ENCODE measurements at places on chromosomes 7 and 10.

GRCh38 chr10:5404208-5405041 is at the start of gene TUBAL3:
Gene TUBAL3, minus strand, starts transcription at chr10:5404828. Its CDS starts 36 bp downstream, at chr10:5404792.
- peak; percentile 82 for DNase-seq

DNA sequence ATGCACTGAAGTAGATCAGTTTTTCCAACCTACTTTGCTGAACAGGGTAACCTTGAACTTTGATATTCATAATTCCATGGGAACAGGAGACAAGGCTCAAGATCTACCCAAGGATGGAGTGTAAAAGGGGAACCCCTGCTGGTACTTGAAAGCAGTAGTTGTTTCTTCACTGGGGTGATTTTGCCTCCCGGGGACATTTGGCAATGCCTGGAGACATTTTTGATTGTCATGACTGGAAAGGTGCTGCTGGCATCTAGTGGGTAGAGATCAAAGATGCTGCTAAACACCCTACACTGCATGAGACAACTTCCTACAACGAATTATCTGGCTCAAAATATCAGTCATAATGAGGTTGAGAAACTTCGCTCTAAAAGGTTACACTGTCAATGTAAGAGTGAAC is 214.8 kb upstream of the CTBP2 start:
- DNase-seq = no peak

DNA sequence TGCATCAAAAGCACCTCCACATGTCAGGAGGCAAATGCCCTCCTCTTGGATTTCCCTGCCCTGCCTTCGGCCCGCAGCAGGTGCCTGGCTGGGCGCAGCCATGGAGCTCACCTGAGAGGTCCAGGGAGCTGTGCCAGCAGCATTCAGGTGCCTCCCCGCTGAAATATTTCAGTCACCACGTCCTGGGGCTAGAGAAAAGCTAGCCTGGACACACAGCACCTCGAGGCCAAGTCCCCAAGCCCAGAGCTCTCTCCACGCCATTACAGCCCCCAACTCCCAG is 102.7 kb downstream of the MAD1L1 start:
- DNase-seq = no peak

- DNase-seq = peak; percentile 73
Measured at GRCh38 chr7:68176974-68177373, 1180.3 kb downstream of the TYW1 start.

GRCh38 chr7:67267914-67268313 is 271.3 kb downstream of the TYW1 start:
- no peak for DNase-seq

DNA sequence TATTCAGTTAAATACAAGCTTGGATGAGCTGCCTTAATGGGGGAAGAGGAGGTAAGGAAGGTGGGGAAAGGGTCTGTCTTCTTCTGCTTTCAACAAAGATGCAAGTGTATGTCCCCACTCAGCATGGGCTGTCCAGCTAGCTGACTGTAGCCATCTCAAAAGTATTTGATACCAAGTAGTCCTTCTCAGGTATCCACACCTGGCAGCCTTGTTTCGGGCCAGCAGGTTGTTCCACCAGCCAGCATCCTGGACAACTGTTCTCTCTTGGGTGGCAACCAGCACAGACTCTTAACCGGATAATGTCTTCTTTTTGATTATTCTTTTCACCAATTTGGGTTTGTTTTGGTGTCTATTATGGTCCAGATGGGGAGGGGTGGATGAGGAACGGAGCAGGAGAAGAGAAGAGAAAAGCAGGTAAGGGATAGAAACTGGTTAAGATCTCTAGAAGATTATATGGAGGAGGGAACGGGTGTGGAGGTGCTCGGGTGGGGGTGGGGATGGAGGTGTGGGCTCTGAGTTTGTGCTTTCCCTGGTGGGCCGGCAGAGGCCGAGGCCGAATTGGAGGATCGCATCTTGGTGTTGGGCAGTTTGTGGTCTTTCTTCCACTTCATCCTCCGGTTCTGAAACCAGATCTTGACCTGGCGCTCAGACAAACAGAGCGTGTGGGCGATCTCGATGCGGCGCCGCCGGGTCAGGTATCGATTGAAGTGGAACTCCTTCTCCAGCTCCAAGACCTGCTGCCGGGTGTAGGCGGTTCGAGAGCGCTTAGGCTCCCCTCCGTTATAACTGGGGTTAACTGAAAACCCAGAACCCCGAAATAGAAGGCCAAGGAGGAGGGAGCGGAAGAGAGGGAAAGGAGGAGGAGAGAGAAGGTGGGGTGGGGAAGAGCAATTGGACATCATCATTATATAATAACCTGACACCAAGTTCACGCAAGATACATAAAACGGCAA is 1.5 kb downstream of the HOXA4 start:
- no peak for DNase-seq

- no peak for DNase-seq
Measured at GRCh38 chr7:43844662-43845061, 24.7 kb downstream of the MRPS24 start.
